ENCODE measurements at places on chromosomes 16 and 17.

DNA sequence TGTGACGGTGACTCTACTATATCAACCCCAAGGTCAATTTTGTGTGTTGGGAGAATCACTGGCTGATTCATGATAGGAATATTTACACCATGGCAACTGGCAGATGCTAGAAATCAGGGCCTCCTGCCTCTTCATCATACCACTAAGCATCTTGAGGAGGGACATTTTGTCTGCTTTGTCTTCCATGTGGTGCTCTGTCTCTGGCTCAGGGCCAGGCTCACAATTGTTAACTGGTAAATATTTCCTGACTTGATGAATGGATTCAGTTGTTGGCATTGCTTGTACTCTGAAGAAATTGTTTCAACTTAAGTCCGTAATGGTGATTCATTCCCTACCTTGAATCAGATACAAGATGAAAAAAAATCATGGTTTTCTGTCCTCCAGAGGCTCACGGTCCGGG, 292.7 kb downstream of the HAPSTR1 start:
- no peak for DNase-seq

DNA sequence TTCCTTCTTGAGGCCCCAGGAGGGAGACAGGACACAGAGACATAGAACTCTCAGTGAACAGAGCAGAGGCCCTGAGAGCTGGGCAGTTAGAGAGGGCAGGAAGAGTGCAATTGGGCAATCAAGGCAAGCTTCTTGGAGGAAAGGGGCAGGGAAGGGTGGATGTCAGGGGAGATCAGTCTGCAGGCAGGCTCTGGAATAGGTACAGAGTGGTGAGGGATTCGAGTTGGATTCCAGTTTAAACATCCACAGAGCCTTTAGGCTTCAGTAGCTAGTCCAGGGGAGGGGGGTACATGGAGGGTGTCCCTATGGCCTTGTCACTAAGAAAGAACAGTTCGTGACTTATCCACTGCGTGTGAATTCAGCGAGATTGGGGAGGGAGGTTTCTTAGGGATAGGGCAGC, 2.0 kb downstream of the PYY start:
- no peak for DNase-seq

- no peak for DNase-seq
Measured at GRCh38 chr17:80941743-80942422, 49.8 kb upstream of the CHMP6 start.

GRCh38 chr16:57803134-57803990, 1.1 kb upstream of the KIFC3 start:
- DNase-seq, result no peak

- DNase-seq, result no peak
Measured at GRCh38 chr16:20399185-20399584, 5.4 kb downstream of the PDILT start.

DNA sequence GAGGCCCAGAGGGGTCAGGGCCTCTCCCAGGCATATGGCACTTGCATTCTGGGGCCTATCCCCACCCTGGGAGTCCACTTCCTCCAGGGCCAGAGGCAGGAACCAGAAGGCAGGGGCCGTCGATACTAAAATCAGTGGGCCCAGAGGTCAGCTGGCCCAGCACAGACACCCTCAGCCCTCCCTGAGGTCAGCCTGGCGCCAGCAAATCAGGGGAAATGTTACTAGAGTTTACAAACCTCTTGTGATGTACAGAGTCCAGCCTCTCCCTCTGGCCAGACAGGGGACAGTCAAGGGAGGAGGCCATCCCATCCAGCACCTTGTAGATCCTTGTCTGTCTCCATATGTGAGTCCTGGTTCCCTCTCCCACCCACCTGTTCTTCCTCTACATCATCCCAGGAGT, 10.8 kb downstream of the CDH5 start:
- DNase-seq, result no peak

GRCh38 chr16:2841606-2842339, 11.7 kb downstream of the ZG16B start:
- DNase-seq, result no peak

GRCh38 chr17:7109461-7110322, 4.9 kb downstream of the ASGR2 start:
- DNase-seq, result no peak

- DNase-seq, result no peak
Measured at GRCh38 chr16:60485872-60486489, 1550.3 kb downstream of the CDH8 start.

DNA sequence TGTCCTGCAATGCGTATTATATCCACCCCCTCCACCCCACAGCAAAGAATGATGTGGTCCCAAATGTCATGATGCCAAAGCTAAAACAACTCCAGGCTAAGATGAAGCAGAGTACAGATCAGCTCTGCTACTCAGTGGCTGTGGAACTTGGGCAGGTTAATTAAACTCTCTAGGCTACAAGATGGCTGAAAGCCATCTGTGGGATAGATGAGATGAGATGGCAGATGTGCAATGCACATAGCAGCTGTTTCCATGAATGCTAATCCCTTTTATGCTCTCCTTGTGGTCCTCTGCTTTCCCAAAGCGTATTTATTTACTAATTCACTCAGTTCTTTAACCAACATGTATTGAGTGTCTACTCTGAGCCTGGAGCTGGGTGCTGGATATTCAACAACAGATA, 114.4 kb downstream of the GRIN2A start:
- DNase-seq, result no peak
